ENCODE measurements at places on chromosomes 6 and 20.

- no peak for DNase-seq
Observed at GRCh38 chr6:38057994-38058393, 238.5 kb downstream of the ZFAND3 start.

DNA sequence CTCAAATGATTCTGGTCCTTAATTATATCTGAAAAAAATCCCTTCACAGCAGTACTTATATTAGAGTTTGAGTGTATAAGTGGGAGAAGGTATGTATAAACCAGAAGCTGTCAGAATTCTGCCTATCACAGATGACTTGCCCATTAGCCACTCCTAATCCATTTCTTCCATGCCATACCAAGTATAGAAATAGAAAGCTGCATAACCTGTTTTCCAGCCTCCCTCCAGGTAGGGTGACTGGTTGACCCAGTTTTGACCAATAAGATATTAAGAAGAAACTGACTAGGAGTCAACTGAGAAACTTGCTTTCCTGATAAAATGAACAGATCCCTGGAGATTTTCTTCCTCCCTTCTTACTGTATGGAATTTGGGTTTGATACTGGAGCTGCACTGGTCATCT, 112.2 kb upstream of the GRIK2 start:
- DNase-seq, result no peak

- DNase-seq, result no peak
Observed at GRCh38 chr6:125058546-125058945, 95.0 kb upstream of the TPD52L1 start.

GRCh38 chr20:18845017-18845416, 31.4 kb downstream of the SCP2D1 start:
- DNase-seq, result no peak

GRCh38 chr6:87396595-87397392, 11.0 kb upstream of the CFAP206 start:
- DNase-seq, result peak; percentile 71

- DNase-seq, result no peak
Observed at GRCh38 chr6:118017301-118017848, 110.3 kb downstream of the SLC35F1 start.

DNA sequence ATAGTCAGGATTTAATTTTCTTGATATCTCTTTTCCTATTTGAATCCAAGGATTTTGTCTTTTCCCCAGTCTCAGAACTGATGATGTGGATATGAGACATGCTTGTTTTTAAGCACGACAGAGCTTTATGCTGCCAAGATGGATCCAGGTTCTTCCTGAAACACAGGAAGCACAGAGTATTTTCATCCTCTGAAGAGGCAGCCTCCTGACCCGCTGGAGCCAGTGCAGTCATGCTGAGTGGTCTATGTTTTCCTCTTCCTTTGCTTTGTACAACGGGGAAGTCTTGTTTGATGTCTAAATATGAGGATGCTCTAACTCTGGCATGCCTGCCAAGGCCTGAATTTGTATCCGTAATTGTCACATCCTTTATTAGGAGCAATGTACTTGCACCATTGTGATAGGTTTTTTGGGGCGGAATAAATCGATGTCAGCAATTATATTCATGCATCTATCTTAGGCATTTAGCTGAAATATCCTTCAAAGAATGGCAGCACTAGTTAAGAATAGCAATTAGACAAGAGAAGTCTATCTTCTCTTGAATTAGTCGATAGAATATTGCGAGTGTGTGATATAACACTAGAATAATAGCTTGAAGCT, 407.1 kb upstream of the JAG1 start:
- DNase-seq, result no peak

GRCh38 chr6:36615018-36615761, 21.0 kb downstream of the SRSF3 start:
- DNase-seq, result peak; percentile 78

DNA sequence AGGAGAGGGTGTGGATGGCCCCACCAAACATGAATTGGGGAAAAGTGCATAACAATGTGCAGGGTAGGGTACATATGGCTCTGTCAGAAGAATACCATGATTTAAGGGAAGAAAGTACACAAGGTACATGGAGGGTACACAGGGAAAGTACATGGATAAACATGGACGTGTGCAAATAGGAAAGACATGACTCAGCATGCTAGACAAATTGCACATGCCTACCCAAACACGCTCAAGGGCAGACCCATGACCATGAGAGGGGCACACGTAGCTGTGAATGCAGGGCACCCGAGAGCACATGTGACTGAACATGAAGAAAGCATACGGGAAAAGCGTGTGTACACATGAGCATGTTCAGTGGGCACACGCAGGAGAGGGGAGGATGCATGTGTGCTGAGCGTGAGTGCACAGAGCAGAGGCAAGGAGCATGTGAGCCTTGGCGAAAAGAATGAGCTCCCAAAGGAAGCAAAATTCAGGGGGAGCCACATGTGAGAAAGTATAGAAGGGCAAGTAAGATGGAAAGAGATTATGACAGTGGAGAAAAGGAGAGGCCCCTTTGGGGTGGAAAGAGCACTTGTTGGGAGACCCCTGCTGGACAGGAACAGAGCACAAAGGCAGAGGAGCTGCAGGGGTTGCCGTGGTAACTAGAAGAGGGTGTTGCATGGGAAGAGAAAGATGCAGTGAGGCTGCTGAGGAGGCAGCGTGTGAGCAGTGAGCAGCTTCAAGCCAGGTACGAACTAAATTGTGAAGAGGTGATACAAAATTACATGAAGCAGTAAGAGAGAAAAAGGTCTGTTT, 17.8 kb downstream of the OR2H2 start:
- DNase-seq, result peak; percentile 11

DNA sequence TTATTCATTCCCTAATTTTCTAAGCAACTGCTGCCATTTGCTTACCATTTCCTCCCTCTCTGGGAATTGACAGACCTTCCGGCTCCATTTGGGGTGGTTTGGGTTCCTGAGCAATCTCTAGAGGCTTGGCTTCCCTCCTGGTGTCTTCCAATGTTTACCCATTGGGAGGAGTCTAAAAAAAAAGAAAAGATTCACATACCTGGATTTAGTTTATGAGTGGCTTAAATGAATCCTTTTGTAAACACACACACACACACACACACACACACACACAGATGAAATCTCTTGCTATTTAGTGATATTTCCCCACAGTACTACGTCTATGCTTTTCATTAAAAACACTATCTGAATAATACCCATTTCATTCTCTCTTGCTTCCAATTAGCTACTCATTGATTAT, 48.3 kb upstream of the TRAF3IP2 start:
- DNase-seq, result no peak

GRCh38 chr6:138287144-138287955, 69.1 kb upstream of the PBOV1 start:
- DNase-seq, result peak; percentile 48

DNA sequence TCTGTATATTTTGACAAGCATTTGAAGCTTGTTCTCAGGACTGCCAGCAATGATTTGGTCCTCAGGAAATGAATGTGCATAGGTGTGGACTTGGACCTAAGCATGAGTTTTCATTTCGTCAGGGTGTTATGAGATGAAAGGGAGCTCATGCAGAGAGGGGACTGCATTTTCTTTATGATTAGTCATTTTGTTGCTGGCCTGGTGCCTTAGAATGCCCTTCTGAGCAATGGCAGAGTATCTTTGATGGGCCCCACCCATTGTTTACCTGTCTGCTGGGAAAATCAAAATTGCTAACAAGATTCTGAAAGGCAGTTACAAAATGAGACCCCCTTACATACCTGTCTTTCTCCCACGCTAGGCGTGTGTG, 51.5 kb upstream of the MTHFD1L start:
- no peak for DNase-seq

- DNase-seq, result no peak
Observed at GRCh38 chr6:149854532-149854931, 9.6 kb downstream of the LRP11 start.

GRCh38 chr6:32796848-32797776, 19.7 kb downstream of the HLA-DOB start:
- DNase-seq, result peak; percentile 85

All from OCI-LY7 (cell line).